ENCODE measurements at places on chromosomes 11 and 22.

- no peak for DNase-seq
Measured at GRCh38 chr22:37480387-37481346, 5.5 kb downstream of the MFNG start.

GRCh38 chr11:69280994-69281393, 13.0 kb upstream of the MYEOV start:
- no peak for DNase-seq

DNA sequence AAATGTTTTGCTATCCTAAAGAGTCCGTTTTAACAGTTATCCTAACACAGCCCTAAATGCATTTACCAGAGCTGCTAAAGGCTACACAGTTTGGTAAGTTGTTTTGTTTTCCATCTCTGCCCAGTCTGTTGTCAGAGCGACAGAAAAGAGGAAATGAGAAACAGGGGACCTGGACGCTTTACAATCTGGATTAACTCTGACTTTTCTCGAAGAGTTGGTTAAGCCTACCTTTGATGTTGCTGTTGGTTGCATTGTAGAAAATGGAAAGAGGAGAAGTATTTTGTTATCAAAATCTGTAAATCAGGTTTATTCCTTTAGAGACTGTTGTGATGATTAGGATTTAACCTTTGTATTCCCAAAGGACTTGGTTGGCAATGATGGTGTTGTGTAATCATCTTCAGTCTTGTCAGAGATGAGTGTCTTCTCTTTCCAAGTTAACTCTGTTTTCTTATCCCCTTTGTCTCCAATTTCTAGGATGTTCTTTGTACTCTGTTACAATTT, 481 bp downstream of the ANGPTL5 start:
- DNase-seq: no peak

DNA sequence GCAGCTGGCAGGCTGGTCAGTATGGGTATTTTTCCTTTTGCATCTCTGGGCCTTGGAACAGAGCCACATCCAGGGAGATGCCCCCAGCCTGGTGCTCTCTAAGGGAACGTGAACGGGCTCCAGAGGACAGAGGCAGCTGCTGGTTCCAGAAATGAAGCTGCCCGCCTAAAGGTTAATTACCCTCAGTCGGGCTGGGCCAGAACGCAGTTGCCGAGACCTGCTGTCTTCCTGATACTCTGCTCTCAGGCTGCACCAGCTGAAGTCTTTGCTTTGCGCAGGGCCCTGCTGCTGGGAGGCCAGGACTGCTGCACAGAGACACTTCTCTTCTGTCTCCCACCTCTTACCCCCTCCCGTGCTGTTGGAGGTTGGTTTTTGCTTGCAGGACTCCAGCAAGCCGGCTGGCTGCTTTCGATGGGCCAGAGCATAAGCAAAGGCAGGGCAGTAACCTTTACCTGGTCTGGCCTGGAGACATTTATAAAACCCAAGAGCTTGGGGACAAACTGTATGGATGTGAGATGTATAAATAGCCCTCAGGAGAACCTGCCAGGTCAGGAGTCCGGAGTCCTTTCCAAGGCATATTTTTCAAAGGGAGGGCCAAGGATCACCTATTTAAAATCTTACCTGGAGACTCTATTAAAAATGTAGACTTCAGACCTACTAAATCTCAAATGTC, 197.1 kb downstream of the GRIK4 start:
- no peak for DNase-seq

DNA sequence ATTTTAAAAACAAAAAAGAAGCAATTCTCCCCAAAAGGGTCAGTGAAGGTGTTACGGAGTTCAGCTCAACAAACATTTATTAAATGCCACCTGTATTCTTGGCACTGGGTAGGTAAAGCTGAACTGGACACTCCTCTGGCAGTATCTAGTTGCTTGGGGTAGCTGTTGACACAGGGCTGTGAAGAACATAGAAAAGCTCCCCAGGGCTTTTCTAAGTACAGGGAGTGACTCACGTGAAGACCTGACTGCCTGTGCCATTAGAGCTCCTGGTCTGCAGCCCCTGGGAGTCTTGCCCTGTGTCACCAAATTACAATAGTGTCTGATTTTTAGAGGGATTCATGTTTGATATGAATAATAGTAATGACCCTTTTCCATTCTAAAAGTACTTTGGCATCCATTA, 43.6 kb downstream of the COA4 start:
- DNase-seq: no peak

DNA sequence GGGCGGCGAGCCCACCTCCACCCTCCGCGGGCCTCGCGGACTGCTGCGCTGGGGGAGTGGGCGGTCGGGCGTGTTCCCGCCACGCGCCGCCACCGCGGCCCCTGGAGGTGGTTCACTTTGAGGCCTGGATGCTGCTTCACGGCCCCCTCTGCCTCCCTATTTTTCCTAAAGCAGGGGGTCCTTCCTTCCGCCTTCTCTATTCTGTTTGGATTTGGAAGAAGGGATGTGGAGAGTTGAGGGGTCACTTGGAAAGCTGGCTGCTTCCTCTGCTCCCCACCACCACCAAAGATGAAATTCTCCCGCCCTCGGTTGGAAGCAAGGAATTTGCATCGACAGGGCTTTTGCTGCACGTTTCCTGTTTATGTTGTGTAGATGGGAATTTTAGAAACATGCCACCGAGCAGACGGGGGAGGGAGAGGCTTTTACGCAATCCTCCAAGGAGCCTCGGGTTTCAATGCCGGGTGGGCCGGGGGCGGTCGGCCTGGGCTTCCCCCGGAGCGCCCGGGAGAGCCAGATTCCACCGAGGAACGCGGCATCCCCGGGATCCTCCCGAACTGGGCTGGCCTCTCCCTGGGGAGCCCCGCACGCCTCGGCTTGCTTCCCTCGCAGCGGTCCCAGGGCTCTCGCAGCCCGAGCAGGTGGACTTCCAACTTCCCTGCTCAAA, 403 bp upstream of the SBF2 start:
- no peak for DNase-seq

- DNase-seq: peak; percentile 61
Measured at GRCh38 chr11:69670158-69670845, 4.9 kb downstream of the LTO1 start.

DNA sequence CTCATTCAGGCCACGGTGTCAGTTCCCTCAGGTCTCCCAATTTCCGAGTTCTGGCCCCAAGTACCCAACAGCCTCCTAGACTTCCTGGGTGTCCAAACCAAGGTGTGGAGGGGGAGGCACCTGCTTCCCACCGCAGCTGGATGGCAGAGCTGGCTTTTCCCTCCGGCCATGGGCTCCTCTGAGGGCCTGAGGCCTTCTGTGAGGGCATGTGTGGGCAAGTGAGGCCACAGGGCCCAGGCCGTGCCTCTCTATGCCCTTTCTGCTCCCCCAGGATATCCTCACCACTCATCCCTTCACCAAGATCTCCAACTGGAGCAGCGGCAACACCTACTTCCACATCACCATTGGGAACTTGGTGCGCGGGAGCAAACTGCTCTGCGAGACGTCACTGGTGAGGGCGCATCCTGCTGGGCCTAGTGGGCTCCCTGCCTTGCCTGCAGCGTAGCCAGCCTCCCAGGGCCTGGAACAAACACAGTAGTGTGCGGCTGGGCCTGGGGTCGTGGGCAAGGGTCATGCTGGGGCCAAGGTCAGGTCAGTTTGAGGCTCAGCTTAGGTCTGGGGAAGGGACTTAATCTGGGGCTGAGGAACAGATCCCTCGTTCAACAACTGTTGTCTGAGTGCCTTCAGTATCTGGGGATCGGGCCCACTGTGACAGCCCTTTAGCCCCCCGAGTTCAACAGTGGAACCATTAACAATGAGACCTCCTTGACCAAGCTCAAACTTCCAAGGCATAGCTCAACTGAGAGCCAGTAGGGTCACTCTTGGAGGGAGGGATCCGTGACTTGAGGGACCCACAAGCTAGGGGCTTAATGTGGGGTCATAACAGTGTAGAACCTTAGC, 85.8 kb downstream of the MYO7A start:
- no peak for DNase-seq

DNA sequence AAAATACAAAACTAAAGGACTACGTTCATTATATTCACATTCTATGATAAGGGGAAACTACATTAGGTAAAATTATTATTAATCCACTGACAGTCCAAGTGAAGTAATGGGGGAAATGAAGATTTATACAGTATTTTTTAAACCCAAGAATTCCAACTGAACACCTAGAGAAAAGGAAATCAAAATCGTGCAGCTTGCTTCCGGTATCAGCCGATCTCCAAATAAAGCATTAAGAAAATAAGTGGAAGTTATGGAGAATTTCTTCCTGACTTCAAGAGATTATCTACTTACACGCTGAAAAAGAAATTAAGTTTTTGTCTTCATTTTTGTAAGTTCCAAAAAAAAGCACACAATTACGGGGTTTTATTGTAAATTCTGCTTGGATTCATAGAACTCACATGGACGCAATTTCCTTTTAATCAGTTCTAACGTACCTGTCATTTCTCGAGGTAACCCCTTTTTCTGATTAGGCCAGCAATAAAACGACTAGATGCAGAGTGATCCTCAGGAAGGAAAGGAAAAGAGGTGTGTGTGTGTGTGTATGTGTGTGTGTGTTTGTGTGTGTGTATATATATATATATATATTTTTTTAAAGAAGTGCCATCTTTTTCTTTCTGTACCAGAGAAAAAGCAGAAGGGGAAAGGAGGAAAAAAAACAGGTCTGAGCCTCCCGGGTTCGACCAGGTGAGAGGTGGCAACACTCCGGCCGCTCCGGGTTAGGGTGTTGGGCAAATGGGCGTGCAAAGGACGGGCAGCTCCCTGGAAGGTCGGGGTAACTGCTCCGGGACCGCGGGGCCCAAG, 1.1 kb downstream of the ZBTB44 start:
- no peak for DNase-seq

DNA sequence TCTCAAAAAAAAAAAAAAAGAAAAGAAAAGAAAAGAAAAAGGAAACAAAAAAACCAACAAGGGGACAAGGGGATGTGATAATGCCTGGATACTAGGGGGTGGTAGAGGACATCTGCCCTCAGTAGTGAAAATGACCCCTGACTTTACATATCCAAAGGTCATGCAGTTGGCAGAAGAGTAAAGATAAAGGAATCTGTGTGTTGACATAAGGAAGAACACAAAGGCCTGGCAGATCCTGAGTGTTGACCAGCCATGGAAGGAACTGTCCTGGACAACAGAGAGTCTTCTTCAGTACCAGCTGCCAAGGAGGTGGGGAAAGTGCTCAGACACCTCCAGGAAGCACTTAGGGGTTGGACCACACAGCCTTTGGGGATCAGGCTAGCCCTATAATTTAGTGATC, 12.6 kb downstream of the SLC43A1 start:
- DNase-seq: no peak

DNA sequence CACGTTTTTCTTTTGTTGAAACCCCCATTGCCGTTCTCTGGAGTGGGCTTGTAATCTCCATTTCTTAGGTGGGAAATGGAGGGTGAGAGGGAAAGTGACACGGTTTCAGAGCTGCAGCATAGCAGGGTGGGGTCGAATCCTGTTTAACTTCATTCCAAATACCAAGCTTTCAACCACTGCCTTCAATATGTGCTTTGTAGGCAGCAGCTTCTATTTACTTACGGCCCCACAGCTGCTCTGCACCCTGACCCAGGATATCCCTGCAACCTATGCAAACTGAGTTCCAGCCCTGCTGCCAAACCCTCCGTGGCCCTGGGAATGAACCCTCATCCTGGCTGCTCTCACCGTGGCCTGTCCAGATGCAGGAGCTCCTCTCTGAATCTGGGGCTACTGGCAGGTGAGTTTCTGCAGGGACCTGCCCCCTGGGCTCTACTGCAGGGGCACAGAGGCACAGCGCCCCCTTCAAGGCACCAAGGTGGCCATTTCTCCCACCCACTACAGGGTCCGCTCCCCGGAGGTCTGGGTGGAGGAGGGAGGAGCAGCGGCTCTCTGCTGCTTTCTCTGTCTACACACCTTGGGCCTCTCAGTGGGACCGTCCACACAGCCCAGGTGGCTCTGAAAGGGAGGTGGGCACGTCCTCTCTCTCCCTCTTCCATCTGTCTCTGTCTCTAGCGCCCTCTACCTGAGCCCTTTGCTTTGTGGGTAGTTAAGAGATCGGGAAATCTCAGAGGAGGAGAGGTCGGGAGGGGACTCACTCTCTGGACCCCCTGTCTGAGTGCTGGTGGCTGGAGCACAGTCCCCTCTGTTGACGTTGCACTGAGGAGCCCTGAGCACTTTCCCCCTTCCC, 279.1 kb downstream of the BRD1 start:
- no peak for DNase-seq

DNA sequence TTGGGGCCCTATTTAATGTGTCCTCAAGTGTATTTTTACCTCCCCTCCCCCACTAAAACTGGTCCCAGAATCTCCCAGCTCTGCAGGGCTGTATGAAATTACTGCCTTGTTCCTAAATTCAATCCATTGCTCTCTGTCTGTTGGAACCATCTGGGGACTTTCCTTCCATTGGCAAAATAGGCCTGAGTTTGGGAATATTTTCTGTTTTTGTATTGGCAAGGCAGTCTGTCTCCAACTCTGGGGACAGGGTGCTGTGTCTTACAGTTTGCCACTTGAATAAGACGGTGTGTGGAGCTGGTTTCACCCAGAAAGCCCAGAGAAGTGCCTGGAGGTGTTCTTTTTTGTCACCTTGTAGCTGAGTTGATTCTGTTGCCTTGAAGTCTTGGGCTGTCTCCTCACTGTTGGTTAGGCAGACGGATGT, 1.3 kb downstream of the PACS1 start:
- DNase-seq: no peak

DNA sequence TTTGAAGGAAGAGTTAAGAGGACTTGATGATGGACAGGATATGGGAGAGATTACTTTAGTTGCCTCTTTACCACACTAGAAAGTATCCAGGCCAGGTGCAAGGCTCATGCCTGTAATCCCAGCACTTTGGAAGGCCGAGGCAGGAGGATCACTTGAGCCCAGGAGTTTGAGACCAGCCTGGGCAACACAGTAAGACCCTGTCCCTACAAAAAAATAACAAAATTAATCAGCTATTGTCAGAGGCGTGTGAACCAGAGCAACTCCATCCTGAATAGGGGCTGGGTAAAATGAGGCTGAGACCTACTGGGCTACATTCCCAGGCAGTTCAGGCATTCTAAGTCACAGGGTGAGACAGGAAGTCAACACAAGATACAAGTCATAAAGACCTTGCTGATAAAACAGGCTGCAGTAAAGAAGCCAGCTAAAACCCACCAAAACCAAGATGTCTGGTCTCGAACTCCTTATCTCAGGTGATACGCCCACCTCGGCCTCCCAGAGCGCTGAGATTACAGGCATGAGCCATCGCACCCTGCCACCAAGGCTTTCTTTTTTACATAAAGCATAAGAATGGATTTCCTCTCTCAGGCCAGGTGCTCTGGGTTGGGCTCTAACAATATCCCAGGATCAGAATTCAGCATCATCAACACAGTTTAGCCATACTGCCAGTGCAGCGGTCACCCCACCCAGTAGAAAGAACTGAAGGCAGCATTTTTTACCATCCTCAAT, 17.8 kb downstream of the PI4KA start:
- DNase-seq: no peak

DNA sequence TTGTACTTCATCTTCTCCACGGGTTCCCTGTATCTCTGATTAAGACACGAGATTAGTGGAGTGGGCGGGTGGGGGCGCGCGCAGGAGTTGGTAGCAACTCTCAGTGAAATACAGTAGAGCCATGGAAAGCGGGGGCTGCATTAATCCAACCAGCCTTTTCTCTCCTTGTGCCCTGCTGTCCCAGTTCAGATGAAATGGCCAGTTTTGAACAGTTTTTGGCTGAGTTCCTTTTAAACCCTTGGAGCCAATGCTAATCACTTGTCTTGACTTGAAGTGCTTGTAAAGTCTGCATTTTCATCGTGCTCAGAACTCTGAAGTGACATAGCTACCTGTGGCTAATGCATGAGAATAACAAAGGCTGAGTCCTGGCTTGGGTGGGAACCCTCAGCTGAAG, 734 bp upstream of the TMEM123 start:
- DNase-seq: no peak

Data from NCI-H446 (cell line).